ENCODE measurements at places on chromosomes 3 and 15.

DNA sequence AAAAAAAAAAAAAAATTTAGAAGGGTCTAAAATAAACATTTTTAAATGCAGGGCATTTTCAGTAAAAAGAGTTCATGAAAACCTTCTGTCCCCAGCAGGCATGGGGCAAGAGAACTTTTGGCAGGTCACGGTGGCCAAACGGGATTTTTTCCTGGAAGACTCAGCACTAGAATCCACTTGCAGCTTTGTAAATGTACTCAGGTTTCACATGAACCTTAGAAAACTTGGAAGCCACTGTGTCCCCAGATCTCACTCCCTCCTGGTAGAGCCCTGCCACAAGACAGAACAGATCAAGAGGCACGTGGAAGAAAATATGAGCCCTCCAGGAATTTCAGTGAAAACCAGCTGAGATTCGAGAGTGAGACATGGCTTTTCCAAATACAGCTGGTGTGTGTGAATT is 2.1 kb upstream of the GNB5 start:
- no peak for DNase-seq

DNA sequence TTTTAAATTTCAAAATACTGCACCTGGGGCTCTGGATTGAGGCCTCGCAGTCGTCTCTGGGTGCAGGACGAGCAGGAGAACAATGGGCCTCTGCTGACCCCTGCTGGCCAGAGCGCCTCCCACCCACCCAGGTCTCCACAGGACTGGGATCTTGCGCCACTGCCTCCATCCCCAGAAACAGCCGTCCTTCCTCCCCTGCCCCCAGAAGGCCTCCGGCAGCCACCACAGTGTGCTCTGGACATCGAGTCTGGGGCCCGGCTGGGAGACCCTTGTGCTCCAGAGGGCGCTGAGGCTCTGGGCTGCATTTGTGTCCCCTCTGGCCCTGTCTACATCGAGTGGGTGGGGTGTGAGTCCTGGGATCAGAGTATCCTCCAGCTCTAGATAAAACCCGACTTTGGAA is 6.7 kb upstream of the ACSBG1 start:
- DNase-seq: peak; percentile 11

- DNase-seq: no peak
These were observed 13.3 kb downstream of the CLK3 start for GRCh38 chr15:74628949-74629348.

GRCh38 chr3:177336873-177337450 is 139.7 kb upstream of the TBL1XR1 start:
- no peak for DNase-seq

GRCh38 chr3:54527953-54528352 is 399.9 kb downstream of the LRTM1 start:
- DNase-seq: no peak

DNA sequence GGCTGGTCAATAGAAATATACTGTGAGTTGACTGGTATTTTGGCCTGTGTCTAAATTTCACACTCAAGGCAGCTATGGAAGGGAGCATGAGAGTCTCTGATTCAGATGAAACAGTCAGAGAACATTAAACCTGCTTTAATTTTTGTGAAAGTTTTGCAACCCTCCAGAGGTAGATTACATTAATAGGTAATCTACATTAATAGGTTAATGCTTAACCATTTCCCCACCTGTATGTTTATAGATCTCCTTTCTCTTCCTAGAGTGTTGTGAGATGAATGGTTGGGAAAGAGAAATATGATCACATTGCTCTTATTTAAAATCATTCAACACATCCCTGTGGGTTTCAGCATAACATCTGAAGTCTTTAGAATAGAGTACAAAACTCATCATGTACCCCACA is 586.9 kb upstream of the DPPA4 start:
- DNase-seq: no peak

DNA sequence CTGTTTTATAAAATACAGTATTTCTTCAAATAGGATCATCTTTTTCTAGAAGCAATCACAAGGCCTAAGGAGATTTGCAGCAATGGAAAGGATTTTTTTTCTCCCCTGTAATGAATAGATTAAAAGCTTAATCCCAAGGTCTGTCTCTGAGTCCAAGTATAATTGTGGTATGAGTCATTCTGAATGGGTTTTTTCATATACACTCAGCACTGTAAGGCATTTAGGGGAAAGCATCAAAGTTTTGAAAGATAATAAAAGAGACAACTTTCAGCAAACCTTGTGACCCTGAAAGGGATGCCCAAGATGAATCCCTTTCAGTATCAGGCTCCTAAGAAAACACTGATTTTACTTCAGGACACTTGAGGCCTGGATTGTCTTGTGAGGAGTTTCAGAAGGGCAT is 23.3 kb upstream of the LARS2 start:
- no peak for DNase-seq

DNA sequence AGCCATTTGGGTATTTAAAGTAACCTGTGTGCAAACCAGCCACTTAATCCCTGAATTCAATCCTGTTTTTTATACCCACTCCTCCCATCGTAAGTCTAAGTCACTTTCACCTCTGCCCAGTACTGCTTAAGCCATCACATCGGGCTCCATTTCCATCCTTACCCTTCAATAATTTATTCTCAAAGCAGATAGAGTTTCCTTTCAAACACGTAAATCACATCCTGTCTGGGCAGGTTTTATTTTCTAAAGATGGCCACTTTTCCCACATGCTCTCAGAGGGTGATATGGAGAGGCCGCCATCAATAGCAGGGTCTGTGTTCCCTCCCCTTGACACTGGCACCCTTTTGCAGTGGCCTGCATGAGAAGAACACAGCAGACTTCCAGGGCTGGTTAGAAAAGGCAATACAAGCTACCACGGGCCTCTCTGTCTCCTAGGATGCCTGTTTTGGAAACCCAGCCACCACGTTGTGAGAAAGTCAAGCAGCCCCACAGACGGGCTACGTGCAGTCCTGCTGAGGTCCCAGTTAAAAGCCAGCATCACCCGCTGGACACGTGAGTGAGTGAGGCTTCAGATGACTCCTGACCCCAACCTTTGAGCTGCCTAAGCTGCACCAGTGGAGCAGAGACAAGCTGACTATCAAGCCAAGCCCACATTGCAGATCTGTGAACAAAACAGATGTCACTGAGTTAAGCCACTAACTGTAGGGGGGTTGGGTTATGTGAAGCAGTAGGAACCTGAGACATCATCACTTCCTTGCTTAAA is 241.8 kb upstream of the SLCO3A1 start:
- DNase-seq: peak; percentile 67
